Stimulated activated CD4-positive, alpha-beta T cell treated with anti-CD3 and anti-CD28 coated beads, Interleukin-15, amount 100 ng/mL, for 48 hours (primary cell): ENCODE measurements at places on chromosomes 7 and 10.

DNA sequence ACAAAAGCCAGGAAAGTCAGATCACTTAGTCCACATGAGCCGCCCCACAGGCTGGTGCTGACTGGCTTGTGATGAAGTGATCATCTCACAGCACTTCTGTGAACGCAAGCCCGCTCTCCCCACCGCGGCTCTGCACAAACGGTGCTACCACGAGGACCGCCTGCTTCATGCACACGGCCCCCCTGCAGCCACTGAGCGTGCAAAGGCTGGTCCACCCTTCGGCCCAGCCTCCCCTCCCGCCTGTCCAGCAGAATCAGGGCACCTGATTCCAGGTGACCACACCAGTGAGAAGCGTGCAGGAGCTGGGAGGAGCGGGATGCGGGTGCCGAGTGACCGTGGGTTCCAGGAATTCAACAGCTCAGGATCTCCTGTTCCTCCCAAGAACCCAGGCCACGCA, 32.2 kb downstream of the MAD1L1 start:
- no peak for DNase-seq

GRCh38 chr7:93119191-93119905, 1.6 kb upstream of the SAMD9 start:
- DNase-seq: no peak

GRCh38 chr10:29840516-29841276, 205.9 kb upstream of the SVIL start:
- no peak for DNase-seq

GRCh38 chr10:102599565-102600327, 44.5 kb upstream of the TRIM8 start:
- no peak for DNase-seq

- DNase-seq: no peak
These were observed 39.3 kb upstream of the AKR1C2 start for GRCh38 chr10:5042922-5043321.

DNA sequence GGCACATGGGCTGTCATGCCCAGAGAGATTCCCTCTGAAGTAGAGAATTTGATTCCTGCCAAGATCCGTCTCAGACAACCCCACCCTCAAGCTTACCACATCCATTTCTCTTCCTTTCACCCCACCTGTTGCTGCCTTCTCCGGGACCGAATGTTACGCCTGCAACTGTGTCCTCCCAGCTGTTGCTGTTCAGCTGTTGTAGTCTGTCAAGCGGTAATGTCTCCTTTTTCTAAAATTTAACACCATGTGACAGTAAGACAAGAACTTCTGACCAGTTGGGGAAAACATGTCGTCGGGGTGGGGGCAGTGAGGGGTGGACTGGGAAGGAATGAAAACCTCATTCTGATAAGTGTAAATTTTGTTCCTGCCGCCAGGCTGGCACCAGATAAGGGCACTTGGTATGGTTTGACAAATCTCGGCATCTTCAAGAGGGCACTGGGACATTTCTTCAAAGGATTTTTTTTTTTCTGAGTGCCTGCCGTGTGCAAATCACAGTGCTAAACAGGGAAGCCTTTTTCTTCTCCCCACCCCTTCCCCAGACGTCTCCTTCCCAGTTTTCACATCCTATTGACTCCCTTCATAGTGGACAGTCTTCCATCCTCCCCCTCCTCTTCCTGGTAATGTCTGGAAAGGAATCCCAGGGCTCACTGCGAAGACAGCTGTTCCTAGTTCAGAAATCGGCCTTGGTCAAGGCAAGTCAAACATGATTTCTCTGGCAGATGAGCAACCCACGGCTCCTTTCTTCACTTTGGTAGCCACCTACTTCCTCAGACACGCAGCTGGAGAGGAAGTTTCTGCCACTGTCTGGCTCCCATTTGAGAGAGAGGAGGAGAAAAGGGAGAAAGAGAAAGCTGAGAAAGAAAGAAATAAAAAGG, 5.0 kb upstream of the CELF2 start:
- no peak for DNase-seq

DNA sequence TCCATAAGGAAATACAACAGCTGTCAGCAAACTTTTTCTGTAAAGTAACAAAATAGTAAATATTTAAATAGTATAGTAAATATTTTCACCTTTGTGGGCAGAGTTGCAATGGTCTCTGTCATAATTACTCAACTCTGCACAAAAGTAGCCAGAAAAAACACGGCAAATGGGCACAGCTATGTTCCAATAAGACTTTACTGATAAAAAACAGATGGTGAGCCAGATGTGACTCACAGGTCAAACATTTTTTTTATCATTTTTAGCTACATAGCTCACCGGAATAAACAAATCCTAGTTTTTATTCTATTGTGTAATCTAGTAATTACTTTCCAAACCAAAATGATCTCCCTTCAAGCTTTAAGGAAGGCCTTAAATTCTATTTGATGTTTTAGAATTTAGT, 55.3 kb downstream of the NCAPG2 start:
- DNase-seq: no peak

GRCh38 chr7:126570845-126571244, 681.9 kb downstream of the GRM8 start:
- DNase-seq: no peak

- no peak for DNase-seq
These were observed 51.3 kb downstream of the PFKP start for GRCh38 chr10:3118641-3119091.

GRCh38 chr7:85765698-85766298, 578.9 kb upstream of the SEMA3D start:
- no peak for DNase-seq

GRCh38 chr7:154638286-154638685, 364.6 kb downstream of the PAXIP1 start:
- DNase-seq: no peak

- DNase-seq: no peak
These were observed 13.8 kb upstream of the FKBP9 start for GRCh38 chr7:32943252-32944030.

DNA sequence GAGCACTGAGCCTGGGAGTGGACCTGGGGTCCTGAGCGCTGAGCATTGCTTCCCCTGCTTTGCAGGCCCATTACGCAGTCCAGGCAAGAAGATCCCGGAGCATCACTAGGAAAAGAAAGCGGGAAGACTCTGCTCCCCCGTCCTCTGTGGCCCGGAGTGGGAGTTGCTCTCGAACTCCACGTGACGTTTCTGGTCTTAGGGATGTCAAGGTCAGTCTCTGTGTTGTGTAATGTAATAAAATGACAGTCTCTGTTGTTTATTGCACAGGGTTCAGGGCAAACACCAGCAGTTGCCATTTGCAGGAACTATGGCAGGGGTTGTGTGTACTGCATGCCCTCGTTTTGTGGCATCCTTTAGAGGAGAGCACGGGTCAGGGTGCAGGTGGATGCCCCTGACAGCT, 10.0 kb downstream of the IDI2 start:
- no peak for DNase-seq
